ENCODE measurements at places on chromosomes 5 and 9.

GRCh38 chr9:121455527-121456239 is 44.0 kb downstream of the GGTA1 start:
- DNase-seq, result no peak

DNA sequence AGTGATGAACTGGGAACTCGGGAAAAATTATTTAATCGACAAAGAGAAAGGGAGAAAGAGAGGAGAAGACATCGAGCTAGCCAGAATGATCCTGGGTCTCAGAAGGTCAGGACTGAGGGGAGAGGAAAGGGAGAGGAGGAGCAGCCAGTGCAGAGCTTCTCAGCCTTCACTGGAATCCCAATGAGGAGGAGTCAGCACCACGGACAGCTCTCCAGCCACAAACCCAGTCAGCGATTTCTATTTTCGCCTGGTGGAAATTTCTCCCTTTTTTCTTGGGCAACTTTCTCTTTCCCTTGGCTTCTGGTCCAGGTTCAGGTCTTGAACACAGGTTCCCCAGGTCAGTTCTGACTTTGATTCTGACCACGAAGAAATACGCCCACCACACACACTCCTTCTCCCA is 1.6 kb upstream of the BRINP1 start:
- DNase-seq, result no peak

DNA sequence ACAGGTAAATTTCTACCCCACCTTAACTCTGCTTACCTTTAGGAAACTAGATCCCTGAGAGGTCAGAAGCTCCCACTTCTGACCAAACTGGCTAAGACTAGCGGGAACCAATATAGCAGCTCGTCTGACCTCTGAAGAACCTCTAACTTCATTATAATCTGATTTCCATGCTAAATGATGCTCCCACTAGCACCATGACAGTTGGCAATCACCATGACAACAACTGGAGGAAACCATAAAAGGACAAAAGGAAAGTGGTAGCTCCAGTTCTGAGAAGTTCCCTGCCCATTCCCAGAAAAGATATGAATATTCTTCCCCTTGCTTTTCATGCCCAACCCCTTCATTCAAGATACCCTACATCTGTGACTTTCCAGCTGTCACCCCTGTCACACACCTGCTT is 483.3 kb downstream of the CTNND2 start:
- DNase-seq, result no peak

GRCh38 chr5:87900419-87900818 is 368.2 kb downstream of the TMEM161B start:
- no peak for DNase-seq

GRCh38 chr5:67805666-67806348 is 409.7 kb upstream of the PIK3R1 start:
- DNase-seq, result peak; percentile 77

DNA sequence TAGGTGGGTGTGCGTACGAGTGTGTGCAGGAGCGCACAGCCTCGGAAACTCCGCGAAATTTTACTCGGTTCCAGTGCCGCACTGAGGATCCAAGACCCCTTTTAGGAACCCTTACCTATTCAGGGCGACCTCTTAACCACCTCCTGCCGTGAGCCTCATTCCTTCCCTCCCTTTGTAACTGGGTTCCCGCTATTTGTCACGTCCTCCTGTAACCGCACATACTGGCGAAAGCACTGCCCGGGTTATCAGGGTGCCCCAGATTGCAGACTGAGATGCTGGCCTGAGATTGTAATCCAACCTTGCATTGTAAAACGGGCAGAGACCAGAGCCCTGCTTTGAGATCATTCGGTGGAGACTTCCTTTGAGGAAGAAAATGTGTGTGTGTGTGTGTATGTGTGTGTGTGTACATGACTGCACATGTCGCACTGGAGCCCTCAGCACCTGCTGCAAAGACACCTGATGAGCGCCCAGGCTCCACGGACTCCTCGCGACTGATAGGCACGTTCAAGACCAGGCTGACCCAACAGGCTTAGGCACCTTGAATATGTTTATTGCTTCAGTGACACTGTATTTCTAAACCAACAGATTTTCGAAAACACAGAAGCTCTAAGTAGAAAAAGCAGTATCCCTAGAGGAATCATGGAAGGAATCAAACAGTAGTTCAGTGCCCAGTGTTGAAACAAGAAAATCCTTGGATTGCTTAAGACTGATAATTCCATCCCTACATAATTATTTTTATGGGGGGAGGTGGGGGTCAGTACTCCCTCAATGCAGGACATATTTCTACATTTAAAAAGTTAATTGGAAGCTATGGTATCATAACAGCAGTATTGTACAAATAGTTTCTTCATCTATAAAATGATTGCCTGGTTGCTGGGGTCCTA is 86.5 kb upstream of the TNFAIP8 start:
- peak; percentile 89 for DNase-seq

GRCh38 chr5:146825033-146825432 is 53.5 kb downstream of the PPP2R2B start:
- no peak for DNase-seq

GRCh38 chr9:114476891-114477469 is 28.3 kb downstream of the WHRN start:
- no peak for DNase-seq

DNA sequence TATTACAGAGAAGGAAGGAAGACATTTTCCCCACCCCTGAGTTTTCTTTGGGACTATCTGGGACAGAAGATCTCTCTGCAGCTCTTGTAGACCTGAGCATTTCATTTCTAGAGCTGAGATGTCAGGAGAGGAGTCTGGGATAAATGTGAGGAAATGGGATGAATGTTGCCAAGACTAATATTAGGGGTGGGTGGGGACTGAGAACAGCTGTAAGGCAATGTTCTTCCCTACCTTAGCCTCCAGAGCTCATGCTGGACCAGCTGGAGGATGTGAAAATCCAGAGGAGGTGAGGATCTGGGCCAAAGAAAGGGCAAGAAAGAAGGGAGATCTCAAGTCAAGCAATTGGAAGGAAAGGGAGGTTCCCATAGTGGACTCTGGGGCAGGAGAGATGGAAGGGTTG is 23.1 kb upstream of the FOXD1 start:
- DNase-seq, result no peak

DNA sequence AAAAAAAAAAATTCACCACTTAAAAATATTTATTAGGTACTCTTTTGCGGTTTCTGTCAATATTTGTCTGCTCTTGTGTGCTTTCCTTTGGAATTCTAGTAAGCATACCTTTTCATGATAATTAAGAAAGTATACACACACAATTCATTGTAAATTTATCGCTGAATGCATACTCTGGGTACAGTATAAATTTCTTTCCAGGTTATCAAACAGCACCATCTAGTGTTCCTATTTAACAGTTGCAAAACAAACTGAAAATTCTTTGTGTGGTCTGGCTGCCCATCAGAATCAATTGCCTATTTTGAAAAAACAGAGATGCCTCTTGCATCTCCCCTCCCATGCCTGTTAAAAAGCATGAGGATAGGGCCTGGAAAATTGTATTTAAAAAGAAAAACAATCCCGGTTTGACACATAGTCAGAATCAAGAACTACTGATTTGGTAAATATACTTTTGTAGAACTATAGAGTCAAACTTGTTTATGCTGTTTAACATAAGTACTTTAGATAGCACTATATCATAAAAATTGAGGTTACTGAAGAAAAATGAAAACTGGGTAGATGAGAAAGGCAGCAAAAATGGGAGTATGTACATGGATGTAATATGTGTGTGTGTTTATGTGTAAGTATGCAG is 16.2 kb downstream of the PGGT1B start:
- DNase-seq, result peak; percentile 73

GRCh38 chr5:83099001-83099400 is 21.7 kb downstream of the XRCC4 start:
- DNase-seq, result peak; percentile 70

DNA sequence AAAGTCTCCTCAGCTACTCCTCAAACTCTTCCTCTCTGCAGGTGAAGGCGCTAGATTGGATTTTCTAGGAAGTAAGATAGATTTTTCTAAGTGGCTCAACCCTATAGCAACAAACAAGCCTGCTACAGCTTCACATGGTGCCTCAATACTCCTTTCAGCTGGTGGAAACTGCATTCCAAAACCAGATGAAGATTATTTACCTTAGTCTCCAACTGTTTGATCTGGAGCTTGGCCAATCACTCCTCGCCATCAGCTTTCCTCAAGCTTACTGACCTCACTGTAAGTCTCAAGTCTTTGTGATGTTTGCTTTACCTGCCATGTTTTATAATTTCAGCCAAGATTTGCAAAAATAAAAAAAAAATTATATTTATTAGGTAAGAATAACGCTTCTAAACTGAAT is 622.4 kb downstream of the CHSY3 start:
- DNase-seq, result no peak

- no peak for DNase-seq
These were observed 777.5 kb upstream of the TYRP1 start for GRCh38 chr9:11915699-11916098.

GRCh38 chr9:125959315-125959714 is 212.1 kb downstream of the PBX3 start:
- no peak for DNase-seq

GRCh38 chr5:32708949-32709348 is 2.2 kb upstream of the NPR3 start:
- no peak for DNase-seq

GRCh38 chr9:87077986-87078385 is 130.7 kb upstream of the GAS1 start:
- no peak for DNase-seq

DNA sequence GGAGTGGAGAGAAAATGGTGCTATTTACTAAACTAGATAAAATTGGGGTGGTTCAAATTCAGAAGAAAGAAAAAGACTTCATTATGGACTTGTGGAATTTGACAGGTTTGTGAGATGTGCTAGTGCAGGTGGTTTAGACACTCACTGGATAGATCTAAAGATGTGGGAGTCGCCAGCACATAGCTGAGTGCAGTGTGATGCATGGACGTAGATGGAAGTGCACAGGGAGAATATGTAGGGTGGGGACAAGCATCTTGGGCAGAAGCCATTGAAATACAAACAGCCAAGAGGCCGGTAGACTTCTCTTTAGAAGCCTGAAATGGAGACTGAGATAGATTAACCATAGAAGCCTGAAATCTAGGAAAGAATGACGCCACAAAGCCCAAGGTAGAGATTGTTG is 10.7 kb downstream of the HAPLN1 start:
- DNase-seq, result no peak

DNA sequence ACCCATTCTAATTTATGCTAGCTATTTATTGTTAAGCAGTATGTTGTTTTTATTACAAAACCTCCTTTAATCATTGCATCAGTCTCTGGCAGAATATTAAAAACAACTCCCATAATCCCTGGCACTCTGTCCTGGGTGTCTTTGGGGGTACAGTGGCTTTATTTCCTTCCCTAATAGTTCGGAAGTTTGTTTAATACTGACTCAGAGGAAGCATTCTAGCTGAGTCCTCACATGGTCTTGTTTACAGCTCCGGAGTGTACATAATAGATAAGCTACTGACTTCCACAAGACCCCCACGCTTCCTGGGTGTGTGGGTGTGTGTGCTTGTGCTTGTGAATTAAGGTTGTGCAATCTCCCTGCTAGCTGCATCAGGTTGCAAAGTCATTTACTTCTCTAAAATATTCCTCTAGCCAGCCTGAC is 149.8 kb upstream of the CDKN2B start:
- no peak for DNase-seq

DNA sequence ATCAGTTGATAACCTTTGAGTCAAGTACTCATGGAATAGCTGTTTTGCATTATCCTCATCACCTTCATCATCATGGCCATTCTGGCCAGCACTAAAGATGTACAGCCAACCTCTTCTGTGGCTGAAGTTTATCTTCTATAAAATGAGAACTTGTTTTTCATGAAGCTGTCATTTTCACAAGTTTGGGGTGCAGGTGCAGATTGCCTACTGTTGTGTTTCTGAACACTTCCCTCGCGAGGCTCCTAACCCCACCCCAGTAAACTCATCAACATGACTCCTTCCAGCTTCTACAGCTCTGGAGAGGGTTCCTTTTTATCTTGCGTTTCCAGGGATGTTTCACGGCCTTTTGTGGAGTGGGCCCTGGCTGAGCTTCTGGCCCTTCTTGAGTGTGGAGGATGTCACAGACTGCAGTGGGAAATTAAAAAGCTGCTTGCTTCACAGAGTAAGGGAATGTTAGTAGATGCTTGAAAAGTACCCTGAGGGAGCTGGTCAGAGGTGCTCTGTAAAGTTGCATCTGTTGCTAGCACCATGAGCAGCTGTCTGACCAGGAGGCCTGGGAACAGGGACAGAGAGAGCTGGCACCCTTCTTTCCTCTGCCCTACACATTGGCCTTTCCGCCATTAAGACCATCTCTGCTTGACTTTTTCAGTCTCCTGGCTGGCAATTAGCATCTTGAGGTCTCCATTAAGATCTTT is 24.9 kb downstream of the SYK start:
- no peak for DNase-seq

GRCh38 chr9:115759426-115759825 is 394.2 kb upstream of the PAPPA start:
- DNase-seq, result no peak

- no peak for DNase-seq
These were observed 32.1 kb upstream of the IL6ST start for GRCh38 chr5:56026863-56027300.

DNA sequence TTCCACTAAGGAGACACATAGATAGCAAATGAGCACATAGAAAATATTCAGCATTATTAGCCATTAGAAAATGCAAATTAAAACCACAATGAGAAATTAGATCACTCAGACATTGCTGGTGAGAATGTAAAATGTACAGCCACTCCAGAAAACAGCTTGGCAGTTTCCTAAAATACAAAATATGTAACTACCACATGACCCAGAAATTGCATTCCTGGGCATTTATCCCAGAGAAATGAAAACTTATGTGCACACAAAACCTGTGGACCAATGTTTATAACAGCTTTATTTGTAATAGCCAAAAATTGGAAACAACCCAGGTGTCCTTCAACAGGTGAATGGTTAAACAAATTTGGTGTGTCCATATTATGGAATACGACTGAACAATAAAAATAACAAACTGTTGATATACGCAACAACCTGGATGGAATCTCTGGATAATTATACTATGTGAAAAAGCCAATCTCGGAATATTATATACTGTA is 34.8 kb upstream of the SHC3 start:
- DNase-seq, result no peak

GRCh38 chr5:171688696-171689495 is 96.7 kb upstream of the SMIM23 start:
- DNase-seq, result peak; percentile 23

GRCh38 chr9:6689893-6690674 is 44.6 kb upstream of the GLDC start:
- DNase-seq, result no peak

DNA sequence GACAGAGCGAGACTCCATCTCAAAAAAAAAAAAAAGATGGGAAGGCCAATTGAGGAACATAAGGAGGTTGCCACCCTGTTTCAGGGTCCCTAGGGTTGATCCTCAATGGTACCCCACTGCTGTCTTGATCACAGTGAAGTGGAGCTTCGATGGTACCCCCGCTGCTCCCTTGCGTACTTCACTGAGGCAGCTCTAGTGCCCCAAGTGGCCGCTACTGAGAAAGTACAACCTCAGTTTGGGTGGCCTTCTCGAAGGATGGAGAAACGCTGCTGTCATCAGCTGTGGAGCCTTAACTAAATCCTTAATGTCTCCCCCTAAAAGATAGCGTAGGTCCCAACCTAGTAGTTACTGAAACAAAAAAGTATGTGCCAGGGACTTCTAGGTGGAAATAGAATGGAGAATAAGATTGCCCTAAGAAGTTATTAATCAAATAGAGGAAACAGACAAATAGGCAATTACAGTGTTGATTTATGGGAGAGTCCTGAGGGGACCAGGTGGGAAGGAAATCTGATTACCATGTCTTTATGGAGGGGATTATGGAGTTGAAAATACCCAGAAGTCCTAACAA is 6.3 kb downstream of the TESK1 start:
- DNase-seq, result peak; percentile 72
